Stimulated activated CD4-positive, alpha-beta T cell treated with anti-CD3 and anti-CD28 coated beads, Interleukin-12 subunit alpha, Interleukin-12 subunit beta, amount 100 ng/mL, for 48 hours (primary cell): ENCODE measurements at places on chromosomes 3 and 15.

- DNase-seq, result no peak
These were observed 104.5 kb downstream of the IGF2BP2 start for GRCh38 chr3:185720326-185720725.

GRCh38 chr15:101055411-101055810 is 136.3 kb downstream of the LRRK1 start:
- DNase-seq, result no peak

GRCh38 chr15:46616033-46616432 is 981.2 kb downstream of the SQOR start:
- no peak for DNase-seq

- DNase-seq, result peak; percentile 42
These were observed at the start of gene SQOR for GRCh38 chr15:45634432-45635190. TSS of gene SQOR (plus strand) at chr15:45635029. CDS start at chr15:45658924, 23,895 bp downstream.

GRCh38 chr3:48820612-48821324 is 26.9 kb downstream of the PRKAR2A start:
- no peak for DNase-seq

DNA sequence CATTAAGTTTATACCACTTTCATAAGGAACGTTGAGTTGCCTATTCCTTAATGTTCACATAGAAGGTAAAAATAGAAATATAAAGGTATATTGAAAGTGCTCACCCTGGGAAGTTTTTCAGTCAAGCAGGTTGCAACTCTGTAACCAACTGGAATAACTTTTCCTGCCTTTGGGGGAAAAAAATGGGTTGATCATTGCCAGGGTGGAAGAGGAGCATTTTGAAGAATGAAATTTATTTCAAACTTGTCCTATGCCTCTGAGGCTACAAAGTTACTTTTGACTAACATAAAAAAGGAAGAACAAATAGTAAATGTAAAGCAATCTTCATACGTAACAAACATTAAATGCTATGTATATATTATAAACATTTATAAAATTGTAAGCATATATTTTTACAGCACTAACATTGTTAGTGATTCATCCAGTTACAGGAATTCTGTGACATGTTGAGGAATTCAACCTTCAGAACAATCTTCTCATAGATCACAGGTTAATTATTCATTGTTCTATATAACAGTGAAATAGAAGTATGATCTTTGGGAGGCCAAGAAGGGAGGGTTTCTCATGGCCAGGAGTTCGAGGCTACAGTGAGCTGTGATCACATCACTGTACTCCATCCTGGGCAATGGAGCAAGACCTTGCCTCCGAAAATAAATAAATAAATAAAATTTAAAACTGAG is 13.5 kb downstream of the EFHB start:
- no peak for DNase-seq
